ENCODE measurements at places on chromosomes 3 and 15. TPM values are rescaled to one million over a fixed set of nuclear protein-coding genes. Genes with fewer than 3 reads are reported as not detected.

DNA sequence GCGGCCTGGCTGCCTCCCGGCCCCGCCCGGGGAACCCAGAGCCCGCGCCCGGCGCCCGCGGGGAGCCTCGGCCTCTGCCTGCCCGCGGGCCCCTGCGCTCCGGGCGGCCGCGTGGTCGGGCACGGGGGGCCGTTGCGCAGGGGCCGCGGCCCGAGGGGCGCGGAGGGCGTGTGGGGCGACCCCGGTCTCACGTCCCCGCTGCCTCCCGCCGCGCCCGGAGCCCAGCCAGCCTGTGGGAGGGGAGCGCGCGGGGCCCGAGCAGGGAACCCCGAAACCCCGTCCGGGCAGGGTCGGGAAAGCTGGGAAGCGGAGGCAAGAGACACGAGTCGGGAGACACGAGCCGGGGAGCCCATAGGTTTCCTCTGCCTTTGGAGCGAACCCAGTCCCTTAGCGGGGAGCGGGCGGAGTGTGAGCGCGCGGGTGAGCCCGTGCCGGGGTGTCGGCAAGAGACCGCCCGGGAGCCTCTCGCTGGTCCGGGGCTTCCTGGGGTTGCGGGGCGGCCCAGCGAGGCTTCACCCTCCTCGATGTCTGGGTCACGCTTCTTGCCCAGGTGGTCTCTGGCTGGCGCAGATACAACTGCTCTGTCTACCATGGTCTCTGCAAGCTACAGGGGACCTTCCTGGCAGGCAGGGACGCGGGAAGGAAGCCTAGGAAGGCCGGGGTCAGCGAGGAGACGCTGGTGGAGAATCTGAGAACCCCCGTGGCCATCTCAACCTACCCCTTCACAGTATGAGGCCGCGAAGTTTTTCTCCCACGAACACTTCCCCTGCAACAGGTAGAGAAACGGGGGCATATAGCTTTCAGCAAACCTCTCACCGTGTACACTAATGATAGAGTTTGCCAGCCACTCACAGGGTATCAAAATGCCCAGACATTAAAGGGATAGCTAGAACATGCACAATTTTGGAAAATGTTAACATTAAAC lies 586 bp downstream of the LRRK1 start:
- DNase-seq = no peak

DNA sequence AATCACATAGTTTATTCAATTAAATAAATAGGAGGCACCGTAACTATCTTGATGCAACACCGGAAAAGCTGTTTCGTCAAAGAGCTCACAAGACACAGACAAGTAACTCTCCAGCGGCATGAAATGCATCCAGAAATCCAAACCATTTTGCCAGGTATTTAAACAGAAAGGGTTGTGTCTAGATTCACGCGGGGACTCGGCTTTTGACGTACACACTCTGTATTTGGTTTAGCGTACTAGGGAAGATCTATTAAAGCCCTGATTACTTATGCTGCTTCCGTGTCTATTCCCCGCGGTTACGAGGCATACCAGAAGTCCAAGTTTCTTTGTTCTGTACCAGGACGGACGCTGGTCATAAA lies 718 bp downstream of the BNIP2 start:
- DNase-seq = peak; percentile 48

DNA sequence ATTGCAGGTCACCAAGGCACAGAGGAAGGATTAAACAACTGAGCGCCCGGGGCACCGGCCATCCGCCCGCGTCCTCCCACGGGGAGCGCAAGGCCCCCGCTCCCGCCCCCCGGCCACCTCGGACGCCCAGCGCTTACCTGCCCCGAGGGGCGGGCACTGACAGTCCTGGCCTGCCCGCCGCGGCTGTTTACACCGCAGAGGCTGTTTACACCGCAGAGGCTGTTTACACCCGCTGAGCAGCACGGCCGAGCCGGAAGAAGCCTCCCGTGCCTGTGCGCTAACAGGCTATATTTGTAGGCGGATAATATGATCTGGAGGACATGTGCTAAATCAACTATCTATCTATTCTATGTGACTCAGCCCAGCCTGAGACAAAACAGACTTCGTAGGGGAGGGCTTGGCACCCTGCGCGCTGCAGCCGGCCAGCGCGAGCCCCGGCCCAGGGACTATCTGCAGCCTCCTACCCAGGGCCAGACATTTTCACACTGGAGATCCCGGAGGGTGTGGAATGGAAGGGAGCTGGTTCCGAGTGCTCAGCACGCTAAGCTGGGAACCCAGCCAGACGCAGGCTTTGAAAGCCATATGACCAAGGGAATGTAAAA lies at the start of gene LRRC2:
TSS of gene LRRC2 (minus strand) at position 263 of the 602 bp plus-strand sequence. CDS start 14,711 bp downstream, outside the sequence.
- DNase-seq = peak; percentile 7

DNA sequence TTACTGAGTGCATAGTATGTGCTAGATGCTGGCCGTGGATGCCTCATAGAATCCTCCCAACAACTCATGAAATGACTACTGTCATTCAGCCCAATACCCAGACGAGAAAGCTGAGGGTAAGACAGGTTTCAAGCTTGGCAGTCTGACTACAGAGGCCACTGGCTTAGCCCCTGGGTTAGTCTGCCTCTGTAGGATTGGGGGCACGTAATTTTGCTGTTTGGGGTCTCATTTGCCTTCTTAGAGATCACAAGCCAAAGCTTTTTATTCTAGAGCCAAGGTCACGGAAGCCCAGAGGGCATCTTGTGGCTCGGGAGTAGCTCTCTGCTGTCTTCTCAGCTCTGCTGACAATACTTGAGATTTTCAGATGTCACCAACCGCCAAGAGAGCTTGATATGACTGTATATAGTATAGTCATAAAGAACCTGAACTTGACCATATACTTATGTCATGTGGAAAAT lies 1.0 kb upstream of the CCR5 start:
- DNase-seq = no peak

RARB gene
- total RNA-seq = 3.8 TPM

NPAP1 gene
- total RNA-seq = not detected

DPPA4 gene
- not detected for total RNA-seq
